ENCODE measurements at places on chromosomes 5 and 9.

DNA sequence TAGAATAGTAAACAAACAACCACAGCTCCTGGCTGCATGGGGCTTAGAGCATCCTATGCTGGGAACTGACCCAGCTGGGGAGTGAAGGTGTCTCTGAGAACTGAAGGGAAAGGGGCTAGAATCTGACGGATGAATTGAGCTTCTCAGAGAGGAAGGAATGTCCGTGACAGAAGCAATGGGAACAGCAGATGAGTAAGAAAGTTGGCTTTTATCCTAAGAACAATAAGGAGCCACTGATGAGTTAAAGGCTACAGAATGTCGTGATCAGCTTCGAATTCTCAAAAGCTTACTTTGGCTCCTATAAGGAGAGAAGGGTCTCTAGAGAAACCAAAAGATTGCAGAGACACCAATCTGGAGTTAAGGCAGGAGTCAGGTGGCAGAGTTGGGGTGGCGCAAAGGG, 52.6 kb downstream of the EBF1 start:
- no peak for DNase-seq

- DNase-seq: no peak
Observed at GRCh38 chr9:98222885-98223691, 30.7 kb upstream of the CORO2A start.

GRCh38 chr9:15293804-15294316, 13.2 kb downstream of the TTC39B start:
- no peak for DNase-seq

DNA sequence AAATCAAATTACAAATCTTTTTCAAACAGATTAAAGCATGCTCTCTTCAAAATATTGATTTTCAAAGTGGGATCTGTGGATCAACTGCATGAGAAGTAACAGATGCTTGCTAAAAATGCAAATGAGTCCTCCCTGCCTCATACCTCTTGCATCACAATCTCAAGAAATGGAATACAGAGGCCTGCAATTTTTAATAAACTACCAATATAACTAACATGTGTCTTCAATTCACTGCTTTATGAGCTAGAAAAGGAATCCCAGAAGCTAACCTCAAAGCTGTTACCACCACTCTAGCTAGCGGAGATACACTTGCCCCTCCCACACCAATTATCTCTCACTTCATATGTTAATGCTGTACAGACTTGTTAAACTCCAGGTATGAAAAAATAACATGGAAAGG, 9.6 kb downstream of the OR13C5 start:
- DNase-seq: no peak

GRCh38 chr9:94625835-94626234, 13.5 kb downstream of the FBP1 start:
- DNase-seq: no peak

DNA sequence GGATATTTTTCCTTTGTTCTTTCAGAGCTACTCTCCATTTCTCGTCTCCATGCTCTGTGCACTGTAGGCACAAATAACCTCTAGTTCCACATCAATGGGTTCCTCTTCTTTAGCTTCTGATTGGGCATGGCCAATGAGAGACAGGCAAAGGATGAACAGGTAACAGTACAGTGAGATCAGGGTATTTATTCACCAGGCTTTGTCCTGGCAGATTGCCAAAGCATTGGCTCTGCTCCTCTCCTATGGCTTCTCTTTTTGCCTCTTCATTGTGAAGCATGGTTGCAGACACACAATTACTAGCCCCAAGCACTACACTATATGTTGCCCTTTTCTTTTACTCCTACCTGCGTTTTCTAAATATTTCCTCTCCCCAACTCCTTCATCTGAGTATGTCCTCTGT, 215.1 kb upstream of the ARRDC3 start:
- no peak for DNase-seq

- no peak for DNase-seq
Observed at GRCh38 chr5:180673371-180674089, 24.1 kb upstream of the FLT4 start.

GRCh38 chr5:122880749-122881148, 35.3 kb downstream of the SNX24 start:
- DNase-seq: no peak

DNA sequence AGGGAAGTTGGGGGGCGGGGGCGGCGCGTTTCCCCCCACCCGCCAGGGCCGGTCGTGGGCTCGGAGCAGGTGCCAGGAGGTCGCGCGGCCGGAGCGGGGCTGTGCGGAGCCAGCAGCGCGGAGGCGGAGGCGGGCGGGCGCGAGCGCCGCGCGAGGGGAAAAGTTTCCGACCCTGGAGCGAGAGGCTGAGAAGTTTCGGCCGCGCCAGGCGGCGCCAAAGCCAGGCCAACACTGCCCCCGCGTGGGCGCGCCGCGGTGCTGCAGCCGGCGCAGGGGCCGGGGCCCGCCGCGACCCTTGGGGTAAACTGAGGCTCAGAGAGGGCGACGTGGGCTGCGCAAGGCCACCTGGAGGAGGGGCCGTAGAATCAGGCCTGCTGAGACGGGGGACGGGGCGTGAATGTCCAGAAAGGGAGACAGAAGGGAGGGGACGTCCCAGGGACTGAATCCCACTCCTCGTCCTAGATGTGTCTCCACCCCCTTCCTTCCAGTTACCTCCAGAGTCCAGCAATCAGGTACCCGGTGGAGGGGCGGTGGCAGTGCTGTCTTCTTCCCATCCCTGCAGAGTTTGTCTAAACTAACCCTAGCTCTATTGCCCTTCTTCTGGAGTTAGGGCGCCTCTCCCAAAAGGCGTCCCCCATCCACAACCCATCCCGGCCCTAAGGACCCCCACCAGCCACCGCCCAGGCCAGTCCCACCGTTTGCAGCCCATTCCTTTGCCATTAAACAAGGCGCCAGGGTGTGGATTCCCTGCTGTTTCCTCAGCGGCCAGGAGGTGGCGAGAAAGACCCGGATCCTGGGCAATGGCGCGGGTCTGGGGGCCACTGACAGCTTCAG, 10.2 kb downstream of the C9orf50 start:
- DNase-seq: peak; percentile 69

- no peak for DNase-seq
Observed at GRCh38 chr5:139062910-139063663, 135.1 kb downstream of the SIL1 start.

DNA sequence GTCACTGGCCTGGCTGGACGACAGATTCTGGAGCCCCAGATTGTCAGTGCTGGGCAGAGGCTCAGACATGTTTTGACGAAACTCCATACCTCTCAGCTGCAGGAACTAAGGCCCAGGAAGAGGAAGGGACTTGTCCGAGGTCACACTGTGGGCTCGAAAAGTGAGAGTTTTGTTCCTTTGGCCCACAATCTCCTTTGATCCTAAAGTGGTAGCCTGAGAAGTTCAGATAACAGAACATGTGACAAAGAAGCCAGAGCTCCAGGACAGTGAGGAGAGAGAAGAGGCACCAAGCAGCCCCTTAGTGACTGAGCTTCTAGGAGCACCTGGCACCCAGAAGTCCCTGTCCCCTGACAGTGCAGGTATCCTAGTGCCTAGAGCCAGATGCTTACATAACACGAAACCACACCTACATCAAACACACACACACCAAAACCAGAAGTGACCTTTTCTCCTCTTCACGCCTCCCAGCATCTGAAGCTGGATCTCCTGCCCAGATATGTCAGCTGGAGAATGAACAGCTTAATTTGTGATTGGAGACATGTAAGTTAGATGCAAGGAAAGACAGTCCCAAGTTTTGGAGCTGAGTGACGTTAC, 88.9 kb downstream of the ADRB2 start:
- no peak for DNase-seq

DNA sequence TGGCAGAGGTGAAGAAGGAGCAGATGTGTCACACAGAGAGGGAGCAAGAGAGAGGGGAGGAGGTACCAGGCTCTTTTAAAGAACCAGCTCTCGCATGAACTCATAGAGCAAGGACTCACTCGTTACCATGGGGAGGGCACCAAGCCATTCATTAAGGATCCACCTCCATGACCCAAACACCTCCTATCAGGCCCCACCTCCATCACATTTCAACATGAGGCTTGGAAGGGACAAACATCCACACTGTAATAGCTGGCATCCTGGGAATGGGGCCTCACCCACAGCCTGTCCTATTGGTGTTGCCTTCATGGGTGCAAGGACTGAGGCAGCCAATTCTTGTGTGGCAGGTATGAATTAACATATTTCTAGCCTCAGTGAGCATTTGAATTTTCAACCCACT, 11.6 kb upstream of the TNFAIP8 start:
- DNase-seq: no peak

- DNase-seq: no peak
Observed at GRCh38 chr5:37662362-37662761, 177.5 kb downstream of the GDNF start.

GRCh38 chr9:79623799-79624721, 52.3 kb downstream of the TLE4 start:
- DNase-seq: no peak

GRCh38 chr9:16597136-16597535, 273.3 kb downstream of the BNC2 start:
- DNase-seq: no peak

DNA sequence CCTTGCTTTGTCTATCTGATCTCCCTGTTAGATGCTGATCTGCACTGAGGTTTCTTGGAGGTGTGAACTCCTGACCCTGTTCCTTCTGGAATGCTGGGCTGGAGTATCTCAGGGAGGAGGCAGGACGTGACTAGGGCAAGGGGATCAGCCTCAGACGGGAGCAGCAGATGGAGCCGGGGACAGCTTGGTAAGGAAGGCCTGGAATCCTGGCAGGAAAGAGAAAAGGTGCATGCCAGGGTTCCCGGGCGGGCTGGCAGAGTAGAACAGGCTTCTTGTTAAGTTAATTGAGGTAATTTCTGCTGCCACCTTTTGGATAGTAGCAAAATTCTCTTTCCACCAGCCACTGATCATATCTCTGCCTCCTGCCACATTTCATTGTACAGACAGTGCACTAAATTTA, 180.9 kb downstream of the ZNF462 start:
- no peak for DNase-seq

DNA sequence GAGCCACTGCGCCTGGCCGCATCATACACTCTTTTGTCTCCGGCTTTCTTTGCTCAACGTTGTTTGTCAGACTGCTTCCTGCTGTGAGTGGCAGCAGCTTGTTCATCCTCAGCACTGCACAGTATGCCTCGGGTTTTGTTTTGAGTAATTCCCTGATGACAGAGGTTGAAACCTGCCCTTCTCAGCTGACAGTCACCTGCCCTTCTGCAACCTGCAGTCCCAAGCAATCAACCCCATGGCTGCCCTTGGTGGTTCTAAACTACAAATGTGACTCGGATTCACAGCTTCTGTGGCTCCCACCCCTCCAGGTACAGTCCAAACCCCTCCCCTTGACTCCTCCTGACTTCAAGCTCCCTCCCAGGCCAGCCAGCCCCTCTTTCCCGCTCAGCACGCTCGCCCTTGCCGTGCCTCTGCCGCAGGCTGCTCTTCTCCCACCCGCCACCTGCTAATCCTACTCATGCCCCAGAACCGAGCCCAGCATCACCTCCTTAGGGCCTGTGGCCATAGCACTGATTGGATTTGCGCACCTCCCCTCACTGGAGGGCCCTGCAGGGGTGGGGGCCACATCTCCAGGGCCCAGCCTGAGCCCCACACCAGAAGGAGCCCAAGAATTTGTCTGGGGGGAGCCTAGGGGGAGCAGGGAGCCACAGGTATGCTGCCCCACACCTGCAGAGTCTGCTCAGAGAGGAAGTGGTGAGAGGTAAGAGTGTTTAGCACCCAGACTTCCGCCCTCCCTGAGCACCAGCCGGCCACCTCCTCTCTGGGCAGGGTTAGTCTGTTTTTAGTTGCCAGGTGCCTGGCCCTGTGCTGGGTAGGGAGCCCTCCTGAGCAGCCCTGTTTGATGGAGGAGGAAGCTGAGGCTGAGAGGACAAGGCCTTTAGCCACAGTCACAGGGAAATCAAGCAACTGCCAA, 10.1 kb downstream of the EEIG1 start:
- DNase-seq: peak; percentile 66

DNA sequence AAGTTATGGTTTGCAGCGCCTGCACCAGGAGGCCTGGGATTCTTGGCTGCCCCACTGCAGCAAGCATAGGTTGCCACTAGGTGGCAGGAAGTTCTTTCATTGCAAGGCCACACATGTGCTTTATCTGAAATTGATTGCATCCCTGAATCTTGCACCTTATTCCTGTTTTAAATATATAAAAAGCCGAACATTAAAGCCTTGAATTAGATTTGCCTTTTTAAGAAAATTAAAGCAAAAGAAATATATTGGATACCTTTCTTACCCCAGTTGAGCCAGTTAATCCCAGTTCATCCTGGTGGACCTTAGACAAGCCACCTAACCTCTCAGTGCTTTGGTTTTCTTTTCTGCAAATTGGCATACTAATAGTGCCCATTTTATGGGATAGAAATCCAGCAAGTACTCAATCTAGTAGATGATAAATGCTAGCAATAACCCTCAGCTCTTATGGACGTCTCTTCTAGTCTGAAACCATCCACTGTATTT, 6.3 kb upstream of the TRMT10B start:
- peak; percentile 38 for DNase-seq

GRCh38 chr9:80041821-80042220, 470.1 kb downstream of the TLE4 start:
- no peak for DNase-seq

DNA sequence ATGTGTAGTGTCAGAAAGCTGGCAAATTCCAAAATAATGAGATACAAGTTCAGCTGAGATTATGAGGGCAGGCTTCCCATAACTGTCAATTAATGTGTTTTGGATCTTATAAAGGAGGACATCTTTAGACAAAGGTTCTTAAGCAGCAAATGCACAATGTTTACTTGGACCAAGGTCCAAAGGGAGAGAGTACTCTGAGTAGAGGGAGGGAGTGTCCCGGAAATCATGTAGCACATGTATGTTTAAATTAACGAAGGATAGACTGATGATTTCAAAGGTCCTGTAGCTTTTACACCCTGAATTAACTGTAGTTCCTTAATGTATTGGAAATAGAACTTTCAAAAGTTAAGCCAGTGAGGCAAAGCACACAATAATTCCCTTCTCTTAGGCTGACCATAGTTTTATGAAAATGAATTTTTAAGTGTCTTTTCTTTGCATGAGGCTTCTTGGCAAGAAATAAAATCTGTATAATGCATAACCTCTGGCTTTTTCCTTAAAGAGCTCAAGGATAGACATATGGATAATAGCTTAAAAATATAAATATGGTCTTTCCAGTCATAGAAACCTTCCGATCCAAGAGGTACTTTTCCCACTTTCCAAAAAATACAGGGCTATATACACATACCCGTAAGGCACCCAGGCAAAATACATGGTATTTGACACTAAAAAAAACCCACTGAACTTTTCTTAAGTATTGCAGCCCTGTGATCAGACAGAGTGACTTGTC, 93.0 kb downstream of the PCSK5 start:
- no peak for DNase-seq

DNA sequence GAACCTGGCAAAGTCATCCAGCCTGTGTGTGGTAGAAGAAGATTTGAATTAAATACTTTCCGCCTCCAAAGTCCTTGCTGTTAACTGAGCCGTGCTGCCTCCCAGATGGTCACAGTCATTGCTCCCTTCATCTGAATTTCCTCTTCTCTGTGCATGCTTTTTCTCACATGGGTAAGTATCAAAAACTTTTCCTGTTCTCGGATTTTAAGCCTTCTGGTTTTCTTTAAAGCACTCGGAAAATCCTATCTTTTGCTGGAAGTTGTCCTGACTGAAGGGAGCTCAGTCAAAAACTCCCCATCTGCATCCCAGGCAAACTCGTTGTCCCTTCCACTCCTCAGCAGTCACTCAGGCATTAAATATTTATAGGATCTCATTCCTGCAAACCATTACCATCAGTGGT, 290.0 kb upstream of the PIK3R1 start:
- DNase-seq: no peak

GRCh38 chr9:77785341-77785740, 137.2 kb upstream of the GNA14 start:
- no peak for DNase-seq

- no peak for DNase-seq
Observed at GRCh38 chr9:132723809-132724208, 53.5 kb downstream of the GTF3C4 start.

GRCh38 chr5:106757672-106758071, 913.1 kb downstream of the EFNA5 start:
- DNase-seq: no peak
